OCI-M1 (cell line): ENCODE measurements at places on chromosomes 4 and X.
A peak's percentile ranks its signal among the peaks of the same experiment; 100 is the strongest.

DNA sequence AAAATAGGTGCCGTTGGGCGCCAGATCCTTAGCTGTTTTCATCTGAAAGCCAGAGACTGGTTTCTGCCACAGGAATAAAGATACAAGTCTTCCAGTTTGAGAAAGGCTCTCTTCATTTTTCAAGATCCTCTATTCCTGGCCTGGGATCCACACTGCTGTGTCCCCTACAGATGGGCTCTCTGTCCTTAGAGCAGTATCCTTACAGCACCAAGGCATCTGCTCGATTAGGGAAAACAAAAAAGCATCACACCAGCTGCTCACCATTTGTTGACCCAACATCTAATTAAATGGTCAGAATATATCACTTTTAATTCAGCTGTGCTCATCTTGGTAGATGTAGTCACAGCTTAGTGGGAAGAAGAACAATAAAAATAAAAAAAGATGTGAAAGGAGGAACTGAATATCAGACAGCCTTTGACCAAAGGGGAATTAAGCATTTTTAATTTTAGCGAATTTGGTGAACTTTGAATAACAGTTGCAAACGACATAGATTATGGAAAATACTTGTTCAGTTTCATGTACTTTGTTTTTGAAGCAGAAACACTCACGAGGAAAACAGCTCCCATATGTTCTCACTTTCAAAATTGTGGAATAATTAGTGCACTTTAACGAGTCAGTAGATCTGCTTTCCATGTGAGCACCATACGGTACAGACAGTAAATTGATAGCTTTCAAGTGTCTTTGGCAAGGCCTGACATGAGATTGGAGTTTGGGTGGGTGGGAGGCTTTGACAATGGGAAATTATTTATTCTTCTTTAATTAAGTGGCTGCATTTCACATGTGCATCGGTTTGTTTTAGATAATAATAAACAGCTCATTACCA, 148.4 kb upstream of the CLNK start:
- DNase-seq: no peak

GRCh38 chrX:143378851-143379250, 138.4 kb downstream of the SPANXN3 start:
- DNase-seq: no peak

DNA sequence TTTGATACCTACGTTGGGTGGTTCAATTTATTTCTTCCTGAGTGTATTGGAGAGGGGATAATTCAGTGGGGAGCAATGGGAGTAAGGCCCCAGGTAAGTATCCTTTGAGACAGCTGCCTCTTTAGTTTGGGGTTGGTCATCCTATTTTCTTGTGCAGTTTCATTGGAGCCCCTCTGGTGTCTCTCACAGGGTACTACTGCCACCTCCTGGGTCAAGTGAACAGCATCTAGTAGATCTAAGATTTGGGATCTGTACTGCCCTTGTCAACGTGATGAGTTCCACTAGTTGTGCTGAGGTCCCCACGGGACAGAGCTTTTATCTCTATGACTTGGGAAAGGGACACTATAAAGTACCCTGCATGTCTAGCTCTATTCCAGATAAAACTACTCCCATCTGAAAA, 80.6 kb downstream of the PBDC1 start:
- peak; percentile 56 for DNase-seq

DNA sequence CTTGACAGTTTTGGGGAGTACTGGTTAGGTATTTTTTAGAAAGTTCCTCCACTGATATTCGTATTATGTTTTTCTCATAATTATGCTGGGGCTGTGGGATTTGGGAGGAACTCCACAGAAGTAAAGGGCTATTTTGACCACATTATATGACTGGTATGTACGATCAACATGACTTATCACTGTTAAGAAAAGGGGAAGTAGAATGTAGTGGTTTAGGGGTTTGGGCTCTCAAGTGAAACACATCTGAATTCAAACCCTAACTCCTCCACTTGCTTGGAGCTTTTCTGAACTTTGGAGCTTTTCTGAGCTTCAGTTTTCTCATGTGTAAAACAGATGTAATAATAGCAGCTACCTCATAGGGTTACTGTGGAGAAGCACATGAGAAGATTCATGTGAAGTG, 96.4 kb upstream of the C1GALT1C1 start:
- DNase-seq: peak; percentile 89
